ENCODE measurements at places on chromosomes 1 and 21. TPM values are rescaled to one million over a fixed set of nuclear protein-coding genes. Genes with fewer than 3 reads are reported as not detected.

Gene NECTIN4
- not detected for total RNA-seq

Gene VPS72
- total RNA-seq = 48.9 TPM

Gene SYT14
- 0.27 TPM for total RNA-seq

Gene FABP3
- total RNA-seq = 23.2 TPM

GRCh38 chr21:35649186-35649585 is 411.1 kb downstream of the SETD4 start:
- no peak for DNase-seq

DNA sequence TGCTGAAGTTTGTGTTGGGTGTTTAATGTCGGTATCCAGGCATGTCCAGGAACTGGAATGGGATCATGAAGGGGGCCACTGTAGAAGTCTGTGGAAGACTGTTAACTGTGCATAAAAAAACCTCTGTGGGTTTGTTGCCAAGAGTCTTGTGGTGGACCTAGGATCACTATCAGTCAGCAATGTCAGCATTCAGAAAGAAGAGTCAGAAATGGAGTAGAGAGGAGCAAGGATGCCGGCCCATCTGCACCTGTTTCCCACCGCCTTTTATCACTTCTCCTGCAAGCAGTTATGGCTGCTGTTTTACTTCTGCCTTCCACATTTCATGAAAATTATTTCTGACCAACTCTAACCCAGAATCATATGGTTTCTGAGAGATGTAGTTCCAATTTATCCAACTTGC is 36.7 kb downstream of the CLCA4 start:
- DNase-seq = no peak

DNA sequence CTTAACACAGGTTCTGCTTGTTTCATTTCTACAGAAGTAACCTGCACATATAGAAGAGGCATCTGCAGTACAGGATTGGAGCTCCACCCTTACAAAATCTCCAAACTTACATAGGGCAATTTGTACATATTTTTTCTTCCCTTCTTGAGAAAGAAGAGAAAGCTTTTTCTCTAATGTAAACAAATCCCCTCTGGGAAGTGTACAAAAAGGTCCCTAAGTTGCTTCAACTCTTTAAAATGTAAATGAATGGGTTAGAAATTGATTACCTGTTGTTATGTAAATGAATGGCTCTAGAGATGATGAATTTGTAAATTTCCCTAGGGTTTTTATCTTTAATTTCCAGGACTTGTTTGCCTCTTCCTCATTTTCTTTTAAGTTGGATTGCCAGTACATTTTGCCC is 1183.7 kb downstream of the MRPL39 start:
- DNase-seq = no peak

DNA sequence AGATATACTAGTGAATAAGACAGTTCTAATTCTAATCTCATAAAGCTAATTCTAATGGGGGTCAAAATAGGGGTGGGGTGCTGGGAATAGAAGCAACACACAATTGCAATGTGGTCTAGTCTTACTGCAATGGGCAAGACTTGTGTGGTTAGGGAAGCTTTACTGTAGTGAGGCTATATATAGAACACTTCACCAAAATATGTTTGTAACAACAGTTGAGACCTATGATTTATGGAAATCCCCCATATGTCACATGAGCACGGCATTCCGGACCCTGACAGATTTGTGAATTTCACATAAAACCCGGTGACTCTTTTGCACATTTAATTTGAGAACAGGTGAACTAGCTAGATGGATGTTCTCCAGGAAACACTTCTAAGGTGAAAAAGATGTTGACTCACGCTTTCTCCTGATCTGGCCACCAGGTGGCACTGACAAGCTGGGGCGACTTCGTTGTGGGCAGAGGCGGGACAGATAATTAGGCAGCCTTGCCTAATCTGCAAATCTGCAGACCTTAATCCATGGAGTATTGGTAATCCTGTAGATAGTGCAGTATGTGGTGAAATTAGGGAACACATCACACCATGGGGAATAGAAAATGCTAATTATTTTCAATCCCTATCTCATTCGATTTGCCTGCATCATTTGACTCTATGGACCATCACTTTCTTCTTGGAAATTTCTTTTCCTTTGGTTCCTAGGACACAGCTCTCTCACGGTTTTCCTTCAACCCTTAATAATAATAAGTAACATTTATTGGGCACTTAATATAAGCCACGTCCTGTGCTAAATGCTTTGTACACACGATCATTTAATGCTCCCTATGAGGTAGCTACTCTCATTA is 37.7 kb downstream of the KIAA0040 start:
- peak; percentile 85 for DNase-seq

DNA sequence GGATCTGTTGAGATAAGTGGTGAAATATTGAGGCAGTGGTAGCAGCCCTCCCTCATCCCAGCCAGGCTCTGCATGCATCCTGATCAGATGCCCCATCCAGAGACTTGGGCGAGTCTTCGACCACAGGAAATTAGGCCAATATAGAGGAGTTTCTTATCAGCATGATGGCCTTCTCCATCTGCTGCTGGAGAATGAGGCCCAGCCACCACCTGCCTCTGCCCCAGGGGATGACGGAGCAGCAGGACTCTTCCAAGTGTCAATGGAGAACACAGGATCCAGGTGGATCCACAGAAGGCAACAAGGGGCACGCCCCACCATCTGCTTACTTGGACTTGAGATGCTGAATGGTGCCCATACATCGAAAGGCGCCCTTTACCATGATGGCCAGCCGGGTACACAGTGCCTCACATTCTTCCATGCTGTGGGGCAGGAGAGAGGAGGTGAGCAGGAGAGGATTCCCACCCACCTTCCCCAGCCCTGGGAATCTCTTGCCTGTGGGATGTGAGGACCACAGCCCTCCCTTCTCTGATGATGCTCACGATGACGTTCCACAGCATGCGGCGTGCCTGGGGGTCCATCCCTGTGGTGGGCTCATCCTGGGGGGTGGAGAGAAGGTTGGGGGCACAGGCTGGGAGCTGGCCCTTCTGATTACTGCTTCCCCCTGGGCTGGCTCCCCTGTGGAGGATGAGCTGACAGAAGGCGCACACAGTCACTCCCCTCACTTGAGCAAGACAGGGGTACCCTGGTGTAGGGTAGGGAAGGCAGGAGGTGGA is 91.5 kb upstream of the GCLM start:
- DNase-seq = no peak

GRCh38 chr1:113732802-113733201 is 26.5 kb downstream of the PHTF1 start:
- DNase-seq = no peak

DNA sequence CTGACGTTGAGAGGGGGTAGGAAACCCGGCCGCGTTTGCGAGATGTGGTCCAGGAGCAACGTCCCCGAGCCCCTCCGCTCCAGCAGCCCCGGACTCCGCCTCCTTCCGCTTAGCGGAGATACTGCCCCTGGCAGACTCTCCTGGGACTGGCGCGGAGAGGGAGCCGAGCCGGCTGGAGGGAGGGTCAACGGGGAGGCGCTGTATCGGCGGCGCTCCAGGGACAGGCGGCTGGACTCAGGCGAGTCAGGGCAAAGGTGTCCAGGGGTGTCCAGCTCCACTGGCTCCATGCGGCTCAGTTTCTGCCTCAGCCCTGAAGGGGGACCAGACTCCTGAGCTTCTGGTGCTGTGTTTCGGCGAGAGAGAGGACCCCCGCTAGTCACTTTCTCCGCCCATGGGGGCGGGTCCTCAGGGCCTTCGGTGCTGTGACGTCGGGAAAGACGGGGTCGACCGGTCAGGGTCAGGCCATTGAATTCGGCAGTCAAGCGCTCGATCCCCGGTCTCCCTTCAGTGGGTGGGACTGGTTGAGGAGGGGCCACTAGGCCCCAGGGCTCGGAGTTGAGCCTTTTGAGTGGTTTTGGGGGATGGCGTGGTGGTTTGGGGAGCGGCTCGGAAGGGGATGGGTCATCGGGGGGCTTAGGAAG is 2.8 kb upstream of the LIX1L start:
- DNase-seq = peak; percentile 93
